ENCODE measurements at places on chromosomes 5 and 9. TPM values are rescaled to one million over a fixed set of nuclear protein-coding genes. Genes with fewer than 3 reads are reported as not detected.

The SHOC1 gene
- not detected for total RNA-seq

The GALNT10 gene
- total RNA-seq = 13.9 TPM

The ST6GALNAC6 gene
- 35.7 TPM for total RNA-seq

The RLN1 gene
- total RNA-seq = 0.42 TPM

The GHR gene
- total RNA-seq = 2.0 TPM

The KCNT1 gene
- total RNA-seq = not detected

The SLC6A7 gene
- not detected for total RNA-seq

The SQSTM1 gene
- 122 TPM for total RNA-seq

The PLCXD3 gene
- not detected for total RNA-seq
